Ascending aorta (tissue), 2 donors: ENCODE measurements at places on chromosomes 1 and 21.

DNA sequence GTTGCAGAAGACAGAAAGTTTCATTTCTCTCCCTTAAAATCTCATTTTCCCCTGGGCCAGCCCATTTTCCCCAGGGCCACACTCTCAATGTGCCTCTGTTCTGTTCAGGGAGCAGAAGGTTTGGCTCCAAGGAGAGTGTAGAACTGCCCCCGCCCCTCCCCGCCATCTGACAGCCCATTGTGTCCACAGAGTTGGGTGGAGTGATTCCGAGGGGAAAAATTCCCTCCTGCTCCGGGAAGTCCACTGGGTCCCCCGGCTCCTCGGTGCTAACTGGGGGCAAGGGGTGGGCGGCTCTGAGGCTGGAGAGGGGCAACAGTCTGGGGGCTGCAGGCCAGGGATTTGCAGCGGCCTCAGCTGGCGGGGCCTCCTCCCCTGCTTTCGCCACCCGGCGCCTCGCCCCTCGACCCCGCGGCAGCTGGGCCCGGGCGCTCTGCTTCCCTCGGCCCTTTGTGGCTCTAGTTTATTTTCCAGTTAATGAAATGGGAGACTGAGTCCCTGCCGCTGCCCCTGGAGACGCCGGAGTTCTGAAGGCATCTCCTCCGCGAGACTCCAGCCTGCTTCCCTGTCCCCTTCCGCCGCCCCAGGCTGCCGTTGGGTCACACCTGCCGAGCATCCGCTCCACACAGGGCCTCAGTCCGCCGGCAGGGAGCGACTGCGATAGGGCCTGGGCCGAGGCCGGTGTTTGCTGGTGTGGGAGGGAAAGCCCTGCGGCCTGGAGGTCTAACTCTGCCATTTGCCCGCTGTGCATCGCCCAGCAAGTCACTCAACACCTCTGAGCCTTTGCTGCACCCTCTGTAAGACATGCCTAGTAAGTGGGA is 14.7 kb upstream of the KIRREL1 start:
- no peak for DNase-seq

DNA sequence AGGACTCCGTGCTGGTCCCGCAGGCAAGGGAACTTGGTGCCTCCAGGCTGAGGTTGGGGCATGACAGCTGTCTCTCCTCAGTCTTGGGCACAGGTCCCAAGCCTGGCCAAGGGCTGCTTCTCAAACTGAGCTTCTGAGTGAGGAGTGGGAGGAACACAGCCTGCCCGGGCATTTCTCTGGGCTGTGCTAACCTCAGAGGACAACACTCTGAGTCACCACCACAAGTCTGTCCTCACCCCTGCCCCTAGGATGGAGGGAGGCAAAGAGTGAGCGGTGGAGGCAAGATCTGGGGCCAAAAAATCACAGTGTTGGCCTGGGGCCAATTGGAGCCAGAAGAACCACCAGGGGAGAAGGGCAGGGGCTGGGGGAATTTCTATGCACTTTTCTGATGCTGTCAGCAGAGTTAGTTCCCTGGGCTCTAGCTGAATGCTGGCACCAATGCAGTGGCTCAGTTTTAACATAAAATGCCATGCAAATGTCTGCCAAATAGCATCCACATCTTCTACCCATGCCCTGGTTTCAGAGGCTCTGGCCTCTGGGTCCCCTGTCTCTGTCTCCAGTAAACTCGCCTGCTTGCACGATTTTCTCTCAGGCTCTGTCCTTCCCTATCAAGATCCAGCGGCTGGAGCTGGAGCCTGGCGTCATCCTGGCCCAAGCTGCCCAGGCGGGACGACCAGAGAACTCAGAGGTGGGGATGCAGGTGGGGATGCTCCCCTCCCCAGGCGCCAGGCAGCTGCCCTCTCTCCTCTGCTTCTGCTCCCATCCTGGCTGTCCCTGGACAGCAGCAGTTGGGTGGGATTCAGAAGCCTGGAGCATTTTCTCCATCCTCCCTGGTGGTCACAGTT is 11.0 kb upstream of the CDK18 start:
- peak; percentile 71 for DNase-seq

GRCh38 chr1:29880556-29880955 is 644.2 kb downstream of the PTPRU start:
- DNase-seq = no peak

GRCh38 chr1:3365523-3366125 is 88.8 kb upstream of the ARHGEF16 start:
- DNase-seq = no peak

DNA sequence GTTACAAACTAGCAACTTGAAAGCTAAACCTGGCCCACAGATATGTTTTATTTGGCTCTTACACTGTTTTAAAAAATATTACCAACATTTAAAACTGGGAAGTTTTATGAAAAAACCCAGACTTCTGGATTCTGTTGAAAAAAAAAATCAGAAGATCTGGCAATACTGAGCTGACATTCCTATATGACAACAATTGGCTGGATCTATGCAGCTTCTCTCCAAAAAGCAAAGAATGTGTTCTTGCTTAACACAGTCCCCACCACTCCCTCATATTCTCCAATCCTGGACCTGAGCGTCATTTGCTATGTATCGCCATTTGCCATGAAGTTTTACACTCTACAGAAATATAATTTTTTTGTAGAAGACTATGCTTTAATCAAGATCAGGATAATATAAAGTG is 859.6 kb downstream of the LTN1 start:
- DNase-seq = no peak

- no peak for DNase-seq
These were observed 242.0 kb downstream of the RHOU start for GRCh38 chr1:228977307-228977706.

DNA sequence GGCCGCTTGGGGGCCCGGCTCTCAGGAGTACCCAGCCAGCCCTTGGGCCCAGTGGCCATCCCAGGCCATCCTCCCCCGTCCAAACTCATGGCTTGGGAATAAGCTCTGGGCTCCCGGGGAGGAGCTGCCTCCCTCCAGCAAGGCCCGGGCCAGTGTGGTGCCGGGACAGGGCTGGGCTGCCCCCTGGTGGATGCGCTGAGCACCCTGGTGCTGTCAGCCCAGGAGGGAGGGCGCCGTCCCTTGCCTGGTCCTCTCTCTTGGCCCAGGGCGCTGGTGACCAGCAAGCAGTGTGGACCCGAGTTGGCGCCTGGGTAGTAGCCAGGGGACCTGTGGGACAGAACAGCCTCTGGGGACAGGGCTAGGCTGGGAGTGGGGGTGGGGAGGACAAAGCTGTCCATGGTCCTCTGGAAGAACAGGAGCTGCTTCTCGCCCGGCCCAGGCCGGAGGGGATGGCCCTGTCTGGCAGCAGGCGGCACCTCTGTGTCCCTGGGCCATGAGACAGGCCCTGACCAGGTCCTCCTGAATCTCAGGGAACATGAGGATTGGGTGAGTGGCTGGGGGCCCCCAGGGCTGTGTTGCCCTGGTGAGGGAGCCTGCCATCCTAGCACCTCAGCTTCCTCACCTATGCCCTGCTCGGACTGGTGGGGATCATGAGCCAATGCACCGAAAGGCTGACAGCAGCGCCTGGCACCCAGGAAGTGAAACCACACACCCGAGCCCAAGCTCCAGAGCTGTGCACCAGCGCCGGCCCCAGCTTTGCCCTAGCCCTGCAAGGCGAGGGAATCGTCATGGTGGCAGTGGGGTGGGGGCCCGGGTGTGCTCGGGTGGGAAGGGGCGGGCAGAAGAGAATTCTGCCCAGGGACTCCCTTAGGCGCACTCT is 9.4 kb downstream of the MORN1 start:
- peak; percentile 29 for DNase-seq

GRCh38 chr1:19458815-19459417 is 26.4 kb downstream of the CAPZB start:
- DNase-seq = no peak

DNA sequence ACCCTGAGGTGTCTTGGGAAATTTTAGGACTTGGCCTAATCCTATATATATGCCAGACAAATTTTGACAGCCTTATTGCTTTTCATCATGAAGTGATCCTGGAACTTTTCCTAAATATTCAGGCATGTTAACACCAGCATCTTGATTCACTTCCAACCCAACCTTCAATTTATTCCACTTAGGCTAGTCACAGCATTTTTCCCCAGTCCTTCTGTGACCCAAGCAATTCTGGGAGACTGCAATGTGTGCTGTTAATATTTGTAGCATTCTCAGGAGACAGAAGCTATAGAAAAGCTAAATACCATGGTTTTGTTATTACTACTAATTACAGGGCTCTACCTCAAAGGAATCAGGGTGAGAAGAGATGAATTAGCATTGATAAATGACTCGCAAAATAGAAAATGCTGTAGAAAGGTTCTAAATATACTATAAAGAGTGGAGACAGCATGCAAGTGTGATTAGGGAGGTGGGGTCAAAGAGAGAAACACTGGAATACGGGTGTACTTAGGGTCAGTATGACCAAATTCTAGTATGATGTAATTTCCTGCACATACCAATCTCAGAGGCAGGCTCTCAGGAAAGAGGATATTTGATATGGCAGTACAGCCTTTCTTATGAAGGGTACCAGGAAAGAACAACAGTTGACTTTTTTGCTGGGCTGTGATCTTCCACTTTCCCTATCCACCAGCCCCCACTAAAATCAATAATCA is 29.1 kb downstream of the PRRX1 start:
- DNase-seq = no peak

DNA sequence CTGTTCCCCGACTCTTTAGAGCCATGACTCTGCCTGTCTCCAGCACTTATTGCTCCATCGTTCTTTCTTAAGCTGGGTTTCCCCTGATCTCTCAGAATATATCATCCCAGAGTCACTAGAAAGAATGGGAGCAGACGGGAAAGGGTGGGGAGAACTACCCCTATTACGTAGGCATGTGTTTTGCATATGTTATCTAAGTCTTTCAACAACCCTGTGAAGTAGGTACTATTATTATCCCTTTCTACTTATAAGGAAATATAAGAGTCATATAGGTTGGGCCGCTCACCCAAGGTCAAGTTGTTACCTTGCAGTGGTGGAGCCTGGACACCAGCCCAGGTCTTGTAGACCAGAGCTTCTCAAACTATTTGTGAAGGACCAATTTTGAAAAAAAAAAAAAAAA is 38.7 kb downstream of the ELF3 start:
- DNase-seq = no peak

GRCh38 chr21:33971492-33972013 is 55.9 kb upstream of the ATP5PO start:
- DNase-seq = peak; percentile 28

DNA sequence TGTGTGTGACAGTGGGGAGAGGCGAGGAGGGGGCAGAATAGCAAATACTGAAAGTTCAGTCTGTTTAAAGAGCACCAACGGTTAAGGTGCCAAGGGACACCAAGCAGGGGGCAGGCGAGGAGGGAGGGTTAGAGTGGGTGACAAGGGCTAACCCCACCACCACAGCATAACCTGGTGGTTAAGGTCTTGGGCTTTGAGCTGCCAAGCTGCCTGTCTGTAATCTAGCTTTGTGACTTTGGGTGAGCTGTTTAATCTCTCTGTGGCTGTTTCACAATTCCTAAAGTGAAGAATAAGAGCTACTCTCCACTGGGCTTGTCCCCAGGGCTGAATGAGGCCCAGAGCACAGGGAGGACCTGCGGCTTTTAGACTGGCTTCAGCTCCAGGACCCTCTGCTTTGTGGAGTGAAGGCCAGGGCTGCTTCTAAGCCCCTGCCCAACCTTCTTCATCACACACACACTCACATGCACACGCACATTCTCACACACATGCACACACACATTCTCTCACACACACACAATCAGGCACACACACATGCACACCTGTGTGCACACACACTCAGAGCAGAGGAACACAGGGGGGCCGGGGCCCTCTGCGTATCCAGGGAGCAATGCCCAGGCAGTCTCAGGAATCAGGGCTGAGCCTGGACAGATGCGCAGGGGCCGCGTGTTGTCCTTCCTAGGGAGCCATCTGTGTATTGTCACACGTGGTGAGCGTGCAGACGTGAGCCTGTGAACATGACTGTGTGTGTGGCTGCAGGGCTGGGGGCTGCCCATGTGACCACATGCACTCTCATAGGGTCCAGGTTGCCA is 101.6 kb upstream of the TARDBP start:
- DNase-seq = no peak

- no peak for DNase-seq
These were observed 260.8 kb downstream of the SPATA17 start for GRCh38 chr1:217891966-217892365.

DNA sequence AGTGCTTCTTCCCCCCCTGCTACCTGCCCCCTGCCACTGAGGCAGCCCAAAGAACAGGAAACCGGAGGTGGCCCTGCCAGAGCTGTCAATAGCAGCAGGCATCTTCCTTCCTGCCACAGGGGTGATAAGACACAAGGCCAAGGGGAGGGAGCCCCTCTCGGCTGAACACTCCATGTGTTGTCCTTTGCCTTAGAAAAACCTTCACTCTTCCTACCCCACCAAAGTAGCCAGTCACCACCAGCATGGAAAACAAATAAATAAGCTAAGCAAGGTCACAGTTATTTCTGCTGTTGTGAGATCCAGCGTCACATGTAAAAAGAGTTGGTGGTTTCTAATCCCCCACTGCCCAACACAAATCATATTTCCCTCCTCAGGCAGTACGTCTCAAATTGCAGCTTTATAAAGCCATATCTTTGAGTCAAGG is 104.8 kb upstream of the DPT start:
- no peak for DNase-seq
